ENCODE measurements at places on chromosomes 12 and 14. TPM values are rescaled to one million over a fixed set of nuclear protein-coding genes. Genes with fewer than 3 reads are reported as not detected.

- no peaks in the 10 kb centered on the region for H3K36me3 ChIP-seq
- DNase-seq, result no peak
- H3K4me3 ChIP-seq, result peak overlapping the region; percentile 52
- no peaks in the 10 kb centered on the region for H3K27me3 ChIP-seq
- H3K27ac ChIP-seq, result peak overlapping the region; percentile 87
Observed at GRCh38 chr12:91180582-91181395, 1.8 kb downstream of the DCN start.

- H3K36me3 ChIP-seq, result no peaks in the 10 kb centered on the region
- H3K4me1 ChIP-seq, result no peaks in the 10 kb centered on the region
- H3K27ac ChIP-seq, result no peak overlapping the region
- H3K27me3 ChIP-seq, result no peaks in the 10 kb centered on the region
Observed at GRCh38 chr14:30805284-30805683, 69.1 kb upstream of the COCH start.

GRCh38 chr12:113440947-113441782 lies 19.0 kb downstream of the SDSL start:
- DNase-seq, result no peak
- H3K4me3 ChIP-seq, result no peak overlapping the region
- H3K4me1 ChIP-seq, result no peaks in the 10 kb centered on the region
- H3K36me3 ChIP-seq, result no peaks in the 10 kb centered on the region

DNA sequence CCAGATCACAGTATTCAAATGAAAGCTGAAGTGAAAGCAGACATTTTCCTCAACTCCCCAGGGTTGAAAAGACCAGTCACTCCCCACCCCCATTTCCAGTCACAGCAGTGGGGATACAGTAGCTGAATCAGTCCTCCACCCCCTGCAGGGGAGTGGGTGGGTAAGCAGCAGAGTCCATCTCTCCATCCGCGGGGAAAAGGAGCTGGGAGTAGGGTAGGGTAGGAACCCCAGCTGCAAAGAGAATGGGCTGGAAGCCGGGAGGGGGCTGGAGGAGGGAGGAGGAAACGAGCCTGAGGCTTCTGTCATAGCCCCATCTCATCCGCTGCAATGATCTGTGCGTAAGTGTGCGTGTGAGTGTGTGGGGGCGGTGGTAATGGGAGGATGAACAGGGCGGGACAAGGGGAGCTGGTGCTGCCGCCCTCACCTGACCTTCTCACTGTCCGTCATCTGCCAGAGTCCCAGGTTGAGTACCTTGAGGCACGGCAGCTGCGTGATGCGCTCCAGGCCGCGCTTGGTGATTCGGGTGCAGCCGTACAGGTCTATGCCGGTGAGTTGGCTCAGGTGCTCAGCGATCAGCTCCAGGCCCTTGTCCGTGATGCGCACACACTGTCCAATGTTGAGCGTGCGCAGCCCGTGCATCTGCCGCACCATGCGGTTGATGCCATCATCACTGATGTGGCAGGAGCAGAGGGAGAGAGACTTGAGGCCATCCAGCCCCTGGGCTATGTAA lies 1.8 kb downstream of the FBXL14 start:
- H3K36me3 ChIP-seq, result no peaks in the 10 kb centered on the region
- H3K4me3 ChIP-seq, result peak overlapping the region; percentile 91
- H3K27ac ChIP-seq, result no peak overlapping the region
- peaks cover 8% of the 10 kb centered on the region for H3K4me1 ChIP-seq
- no peaks in the 10 kb centered on the region for H3K27me3 ChIP-seq

- H3K36me3 ChIP-seq, result peaks cover 4% of the 10 kb centered on the region
- no peaks in the 10 kb centered on the region for H3K27me3 ChIP-seq
- no peak overlapping the region for H3K4me3 ChIP-seq
- no peaks in the 10 kb centered on the region for H3K4me1 ChIP-seq
Observed at GRCh38 chr12:122352394-122352793, 70.1 kb downstream of the CLIP1 start.

The CINP gene
- 25.2 TPM for total RNA-seq

The MAP3K12 gene
- total RNA-seq, result 38.2 TPM
